ENCODE measurements at places on chromosomes 5 and 9. TPM values are rescaled to one million over a fixed set of nuclear protein-coding genes. Genes with fewer than 3 reads are reported as not detected.

Gene TMEM250
- polyA plus RNA-seq = 42.2 TPM

Gene LECT2
- polyA plus RNA-seq = not detected

Gene TMC1
- not detected for polyA plus RNA-seq

Gene DAB2
- polyA plus RNA-seq = not detected

Data from naive thymus-derived CD4-positive, alpha-beta T cell (primary cell).